ENCODE measurements at places on chromosomes 4 and X. TPM values are rescaled to one million over a fixed set of nuclear protein-coding genes. Genes with fewer than 3 reads are reported as not detected.

The HSFX3 gene
- total RNA-seq = not detected

DNA sequence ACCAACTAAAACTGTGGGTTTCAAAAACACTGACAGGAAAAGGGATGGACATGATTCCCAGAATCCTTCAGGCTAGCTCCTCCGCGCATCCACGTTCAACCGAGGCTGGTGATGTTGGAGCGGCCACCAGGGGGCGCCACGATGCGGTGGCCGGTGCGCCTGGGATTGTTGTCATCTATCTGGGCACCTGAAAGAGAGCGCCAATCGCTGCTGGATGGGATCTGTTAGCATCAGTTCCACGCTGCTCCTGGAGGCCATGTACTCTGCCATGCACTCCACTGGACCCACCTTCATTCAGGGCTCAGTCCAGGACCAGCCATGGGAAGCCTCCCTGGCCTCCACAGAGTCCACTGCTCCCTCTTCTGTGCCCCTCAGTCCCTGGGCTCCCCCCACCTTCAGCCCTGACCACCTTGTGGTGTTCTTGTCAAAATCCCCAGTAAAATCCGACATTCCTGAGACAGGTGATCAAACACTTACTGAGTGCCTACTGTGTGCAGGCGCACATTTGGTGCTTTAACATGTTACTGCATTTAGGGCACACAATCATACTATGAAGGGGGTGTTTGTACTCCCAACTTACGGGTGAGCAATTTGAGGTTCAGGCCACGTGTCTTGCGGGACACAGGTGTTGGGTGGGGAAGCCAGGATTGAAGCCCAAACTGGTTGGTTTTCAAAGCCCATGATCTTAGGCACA, 71.1 kb downstream of the CRMP1 start:
- DNase-seq = no peak

DNA sequence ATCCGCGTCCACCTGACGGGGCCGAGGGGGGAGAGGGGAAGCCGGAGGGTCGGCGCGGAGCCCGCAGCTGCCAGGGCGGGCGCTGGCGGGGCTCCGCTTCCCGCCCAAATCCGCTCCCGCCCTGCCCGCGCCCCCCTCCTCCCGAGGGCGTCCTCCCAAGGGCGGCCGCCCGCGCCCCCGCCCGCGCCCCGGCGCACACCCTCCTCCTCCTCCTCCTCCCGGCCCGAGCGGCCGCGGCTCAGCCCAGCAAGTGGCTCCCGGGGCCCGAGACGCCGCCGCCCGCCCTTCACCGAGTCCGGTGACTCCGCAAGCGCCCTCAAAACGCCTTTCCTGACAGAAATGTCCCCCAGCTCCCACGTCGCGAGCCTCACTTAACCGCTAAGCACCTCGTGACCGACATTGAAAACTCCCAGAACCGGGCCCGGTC, 487 bp downstream of the HMGB2 start:
- peak; percentile 28 for DNase-seq

GRCh38 chr4:15318621-15319348, 109.0 kb upstream of the C1QTNF7 start:
- no peak for DNase-seq

- DNase-seq = no peak
Observed at GRCh38 chr4:151728006-151728405, 32.8 kb downstream of the GATB start.

- no peak for DNase-seq
Observed at GRCh38 chr4:80239480-80240150, 26.8 kb upstream of the FGF5 start.

- DNase-seq = no peak
Observed at GRCh38 chr4:7019367-7019766, 23.8 kb upstream of the TADA2B start.

GRCh38 chr4:13299343-13299742, 184.8 kb downstream of the RAB28 start:
- no peak for DNase-seq

DNA sequence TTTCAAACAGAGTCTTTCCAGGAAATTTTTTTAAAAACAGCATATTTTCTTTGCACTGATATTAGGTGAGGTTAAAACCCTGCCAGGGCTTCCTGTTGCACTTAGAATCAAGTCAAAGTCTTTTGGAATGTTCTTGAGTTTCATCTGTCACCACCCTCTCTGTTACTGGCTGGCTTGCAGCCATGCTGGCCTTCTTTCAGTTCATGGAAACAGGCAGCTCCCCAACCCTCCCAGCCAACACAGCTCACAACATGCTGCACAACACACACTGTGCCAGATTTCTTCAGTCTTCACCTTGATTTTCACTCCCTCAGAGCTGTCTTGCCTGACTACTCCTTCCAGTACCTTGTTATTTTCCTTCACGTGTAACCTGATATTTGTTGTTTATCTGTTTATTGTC, 129.5 kb downstream of the KCNIP4 start:
- DNase-seq = no peak

The NUDT11 gene
- total RNA-seq = 1.3 TPM

DNA sequence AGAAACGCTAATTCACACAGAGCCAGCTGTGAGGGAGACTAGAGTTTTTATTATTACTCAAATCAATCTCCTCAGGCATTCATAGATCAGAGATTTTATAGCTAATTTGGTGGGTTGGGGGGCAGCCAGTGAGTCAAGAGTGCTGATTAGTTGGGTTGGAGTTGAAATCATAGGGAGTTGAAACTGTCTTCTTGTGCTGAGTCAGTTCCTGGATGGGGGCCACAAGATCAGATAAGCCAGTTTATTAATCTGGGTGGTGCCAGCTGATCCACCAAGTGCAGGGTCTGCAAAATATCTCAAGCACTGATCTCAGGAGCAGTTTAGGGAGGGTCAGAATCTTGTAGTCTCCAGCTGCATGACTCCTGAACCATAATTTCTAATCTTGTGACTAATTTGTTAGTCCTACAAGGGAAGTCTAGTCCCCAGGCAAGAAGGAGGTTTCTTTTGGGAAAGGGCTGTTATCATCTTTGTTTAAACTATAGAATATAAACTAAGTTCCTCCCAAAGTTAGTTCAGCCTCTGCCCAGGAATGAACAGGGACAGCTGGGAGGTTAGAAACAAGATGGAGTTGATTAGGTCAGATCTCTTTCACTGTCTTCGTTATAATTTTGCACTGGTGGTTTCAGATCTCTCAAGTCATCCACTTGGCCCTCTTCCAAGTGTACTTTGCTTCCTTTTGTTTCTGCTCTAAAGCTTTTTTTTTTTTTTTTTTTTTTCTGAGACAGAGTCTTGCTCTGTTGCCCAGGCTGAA, 5.4 kb upstream of the NAA11 start:
- DNase-seq = peak; percentile 2

The DUSP21 gene
- total RNA-seq = not detected

The CYTL1 gene
- not detected for total RNA-seq

- DNase-seq = no peak
Observed at GRCh38 chr4:103026868-103027267, 7.4 kb upstream of the SLC9B1 start.

DNA sequence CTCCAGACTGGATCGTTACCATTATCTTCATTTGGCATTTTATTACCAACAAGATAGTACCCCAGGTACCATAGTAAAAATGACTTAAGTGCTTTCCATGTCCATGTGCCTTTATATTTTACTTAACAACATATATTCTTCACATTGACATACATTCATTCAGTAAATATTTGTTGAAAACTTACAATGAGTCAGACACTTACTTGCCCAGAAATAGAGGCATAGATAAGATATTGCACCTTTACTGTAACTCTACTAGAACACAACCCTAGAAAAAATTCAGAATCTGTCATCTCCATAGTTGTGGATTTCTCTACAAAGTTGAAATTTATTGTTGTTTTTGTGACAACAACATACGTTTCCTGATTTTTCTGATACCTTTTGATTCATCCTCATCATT, 640.6 kb downstream of the RPA4 start:
- no peak for DNase-seq

DNA sequence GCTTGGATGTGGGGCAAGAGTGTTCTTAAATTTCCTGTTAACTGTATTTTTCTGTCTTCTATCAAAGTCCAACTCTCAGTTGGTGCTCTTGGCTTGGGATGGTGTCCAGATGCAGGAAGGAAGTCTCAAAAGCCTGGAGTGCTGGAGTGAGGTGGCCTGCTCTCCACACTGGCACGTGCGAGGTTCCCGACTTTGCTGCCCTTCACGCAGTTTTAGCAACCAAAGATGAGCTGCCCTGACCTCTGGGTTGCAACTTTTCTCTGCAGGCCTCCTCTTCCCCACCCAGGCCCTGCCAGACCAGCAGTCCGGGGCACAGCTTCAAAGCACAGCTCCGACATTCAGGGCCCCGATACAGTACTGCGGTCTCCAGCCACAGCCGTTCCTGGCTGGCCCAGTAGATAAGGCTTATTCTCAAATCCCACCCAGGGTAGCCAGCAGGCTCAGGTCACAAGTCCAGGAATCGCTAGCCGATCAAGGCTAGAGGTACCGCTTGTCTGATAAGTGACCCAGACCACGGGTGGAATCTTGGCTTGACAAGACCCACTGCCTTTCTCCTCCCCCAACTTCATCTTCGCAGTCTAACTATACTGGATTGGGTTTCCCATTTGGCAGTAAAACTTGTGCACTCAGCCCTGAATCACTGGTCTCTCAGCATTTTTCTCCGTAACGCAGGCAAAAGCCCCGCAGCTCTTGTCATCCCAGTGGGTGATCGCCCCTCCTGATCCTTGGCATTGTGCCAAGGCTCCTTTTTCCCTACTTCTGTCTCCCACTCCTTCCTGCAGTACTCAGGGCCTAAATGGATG, 21.8 kb upstream of the JADE1 start:
- no peak for DNase-seq

DNA sequence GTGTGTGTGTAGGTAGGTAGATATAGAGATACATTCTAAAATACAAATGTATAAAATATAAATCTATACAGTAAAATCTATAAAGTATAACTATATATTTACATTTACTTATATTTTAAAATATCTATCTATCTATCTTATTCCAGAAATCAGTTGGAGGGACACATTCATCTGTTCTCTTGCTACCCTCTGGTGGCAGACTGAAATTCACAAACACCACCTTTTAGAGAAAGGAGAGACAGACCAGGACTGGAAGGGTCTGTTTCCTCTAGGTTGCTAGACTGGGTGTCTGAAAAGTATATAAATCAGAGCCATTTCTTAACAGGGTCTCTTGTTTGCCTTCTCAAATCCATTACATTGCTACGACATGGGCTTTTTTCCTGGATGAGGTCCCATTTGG, 343.0 kb downstream of the OPHN1 start:
- no peak for DNase-seq

The F8A3 gene
- 15.7 TPM for total RNA-seq

The TLR1 gene
- total RNA-seq = 1.3 TPM

DNA sequence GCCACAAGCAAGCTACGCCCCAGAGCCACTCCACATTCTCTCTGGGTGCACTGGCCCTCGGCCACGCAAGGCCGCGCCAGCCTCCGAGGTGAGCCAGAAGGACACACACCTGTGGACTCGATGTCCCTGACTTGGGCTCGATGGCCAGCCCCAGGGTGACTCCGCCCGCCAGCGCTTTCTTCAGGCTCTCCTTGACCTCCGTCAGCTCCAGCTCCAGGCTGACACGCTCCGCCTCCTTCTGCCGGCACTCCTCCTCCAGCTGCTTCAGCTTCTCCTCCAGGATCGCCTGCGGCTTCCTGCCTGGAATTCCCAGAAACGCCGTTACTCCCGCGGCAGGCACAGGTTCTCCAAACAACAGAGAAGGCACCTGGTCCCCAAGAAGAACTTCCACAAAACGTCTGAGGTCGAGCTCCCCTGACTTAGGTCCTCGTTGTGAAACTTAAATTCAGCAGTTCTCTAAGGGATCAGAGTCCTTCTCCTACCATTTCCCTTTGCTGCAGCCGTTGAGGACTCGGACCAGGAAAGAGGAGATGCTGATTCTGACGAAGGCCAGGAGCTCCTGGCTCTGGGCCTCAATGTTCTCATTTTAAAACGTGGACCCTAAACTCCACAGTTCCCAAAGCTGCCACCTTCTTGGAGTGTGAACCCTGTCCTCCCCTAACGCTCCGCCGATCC, 166.8 kb downstream of the AFAP1 start:
- no peak for DNase-seq

The TLR3 gene
- total RNA-seq = 8.0 TPM

- no peak for DNase-seq
Observed at GRCh38 chrX:16924631-16925480, 21.6 kb upstream of the REPS2 start.

The KIT gene
- total RNA-seq = not detected

- DNase-seq = no peak
Observed at GRCh38 chrX:41935832-41936231, 12.5 kb upstream of the CASK start.

- DNase-seq = no peak
Observed at GRCh38 chrX:51257490-51257889, 75.1 kb upstream of the NUDT10 start.

- DNase-seq = no peak
Observed at GRCh38 chr4:173509036-173510001, 20.7 kb downstream of the HAND2 start.

DNA sequence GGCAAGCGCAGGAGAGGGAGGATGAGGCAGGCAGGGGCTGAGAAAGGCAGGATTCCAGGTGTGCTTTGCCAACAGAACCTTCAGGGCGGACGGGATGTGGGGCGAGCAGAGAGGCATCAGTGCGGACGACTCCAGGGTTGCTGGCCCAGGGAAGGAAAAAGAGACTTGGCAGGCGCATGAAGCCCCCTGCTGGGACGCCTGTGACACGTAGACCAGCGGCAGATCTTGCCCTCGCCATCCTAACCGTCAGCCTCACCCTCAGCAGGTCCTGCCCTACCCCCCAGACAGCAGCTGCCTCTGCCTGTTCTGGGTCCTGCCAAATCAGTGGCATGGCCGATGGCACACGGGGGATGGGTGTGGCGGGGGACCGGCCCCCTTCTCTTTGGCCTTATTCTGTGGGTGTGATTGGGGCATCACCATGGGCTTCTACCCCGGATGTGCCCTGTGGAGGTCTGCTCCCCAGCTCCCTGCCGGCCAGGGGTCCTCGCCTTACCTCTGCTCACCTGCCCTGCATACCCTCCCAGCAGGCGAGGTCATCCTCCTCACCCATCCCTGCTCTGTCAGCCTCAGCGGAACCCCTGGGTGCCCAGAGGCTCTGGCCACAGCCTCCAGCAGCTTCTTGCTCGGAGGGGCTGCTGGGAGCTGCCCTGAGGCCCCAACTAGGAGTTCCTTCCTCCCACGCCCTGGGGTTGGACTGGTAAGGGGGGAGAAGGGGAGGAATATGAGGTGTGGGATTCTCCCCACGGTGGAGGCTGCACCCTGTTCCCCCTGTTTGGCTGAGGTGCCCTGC, 2.9 kb upstream of the SH3BP2 start:
- no peak for DNase-seq

DNA sequence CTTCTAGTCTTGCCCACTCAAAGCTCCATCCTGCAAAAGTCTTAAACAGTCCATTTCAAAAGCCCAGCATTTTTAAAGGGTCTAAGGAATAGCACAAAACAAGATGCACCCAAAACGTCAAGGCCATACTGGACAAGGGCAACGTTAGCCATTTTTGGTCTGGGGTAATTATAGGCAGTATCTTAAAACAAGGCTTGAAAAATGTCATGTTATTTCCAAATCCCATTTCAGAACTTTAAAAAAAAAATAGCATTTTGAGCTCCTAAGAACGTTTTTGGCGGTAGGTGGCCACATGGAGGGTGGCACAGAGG, 584 bp upstream of the TMEM165 start:
- DNase-seq = no peak

- DNase-seq = no peak
Observed at GRCh38 chr4:148415500-148415899, 26.7 kb downstream of the NR3C2 start.

GRCh38 chr4:105859233-105859632, 36.0 kb upstream of the NPNT start:
- DNase-seq = no peak

The GPRASP2 gene
- 9.0 TPM for total RNA-seq

- no peak for DNase-seq
Observed at GRCh38 chr4:138034871-138035270, 207.3 kb downstream of the SLC7A11 start.

- DNase-seq = no peak
Observed at GRCh38 chr4:1602655-1603412, 81.3 kb downstream of the FAM53A start.
